ENCODE measurements at places on chromosomes 16 and 17.

DNA sequence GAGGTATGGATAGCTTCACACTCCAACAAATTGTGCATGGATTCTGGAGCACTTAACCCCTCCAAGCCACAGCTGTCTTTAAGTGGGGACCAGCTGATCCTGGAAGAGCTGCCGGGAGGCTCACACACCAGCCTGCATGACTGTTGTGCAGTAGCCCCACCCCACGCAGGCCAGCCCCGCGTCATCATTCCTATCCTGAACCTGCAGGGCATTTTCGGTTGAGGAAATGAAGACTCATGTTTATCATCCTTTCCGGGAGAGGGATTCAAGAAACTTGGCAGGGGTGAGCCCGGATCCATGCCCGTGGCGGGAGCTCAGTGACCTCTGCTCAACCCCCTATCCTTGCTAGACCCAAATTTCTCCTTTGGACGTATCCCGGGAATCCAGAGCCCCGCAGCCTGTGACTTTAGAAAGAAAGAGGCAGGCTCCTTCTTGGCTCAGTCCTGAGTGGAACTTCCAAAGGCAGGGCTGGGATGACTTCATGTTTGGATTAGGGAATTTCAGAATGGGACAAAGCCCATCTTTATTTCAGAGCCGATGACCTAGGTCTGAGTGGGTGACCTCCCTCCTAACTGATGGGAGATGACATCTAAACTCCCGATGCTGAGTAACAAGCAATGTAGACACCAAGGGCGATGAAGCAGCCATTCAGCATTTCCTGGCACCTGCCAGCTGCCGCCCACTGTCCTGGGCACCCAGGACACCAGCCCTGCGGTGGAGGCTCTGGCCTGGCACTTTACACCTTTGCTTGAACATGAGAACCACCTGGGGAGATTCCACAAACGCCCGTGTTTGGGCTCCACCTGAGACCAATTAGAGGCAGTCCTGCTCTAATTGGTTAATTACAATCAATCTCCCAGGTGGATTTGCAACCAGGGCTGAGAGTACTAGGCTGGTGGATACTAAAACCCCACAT, 43.3 kb upstream of the CMIP start:
- DNase-seq: no peak

GRCh38 chr16:67807148-67807682, 526 bp downstream of the TSNAXIP1 start:
- DNase-seq: no peak

- no peak for DNase-seq
Observed at GRCh38 chr17:50129353-50129727, 620 bp downstream of the SAMD14 start.

- DNase-seq: no peak
Observed at GRCh38 chr16:70705056-70705455, 19.2 kb upstream of the MTSS2 start.

DNA sequence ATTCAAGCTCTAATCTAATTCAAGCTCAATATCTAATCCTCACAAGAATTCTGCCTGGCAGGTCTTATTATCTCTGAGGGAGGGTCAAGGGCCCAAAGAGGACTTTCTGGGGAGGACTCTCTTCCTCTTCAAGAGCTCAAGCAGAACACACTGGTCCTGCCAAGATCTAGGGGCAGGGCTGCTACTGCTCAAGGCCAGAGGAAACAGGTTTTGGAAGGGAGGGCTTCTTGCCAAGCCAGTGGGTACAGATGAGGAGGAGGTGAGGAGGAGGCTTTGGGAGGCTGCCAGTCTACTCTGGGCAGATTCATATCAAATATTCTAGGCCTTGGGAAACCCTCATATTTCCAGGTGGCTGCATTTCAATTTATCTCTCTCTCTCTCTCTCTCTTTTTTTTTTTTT, 51.8 kb upstream of the IL34 start:
- DNase-seq: peak; percentile 51

- peak; percentile 95 for DNase-seq
Observed at GRCh38 chr16:2520097-2520783, at the start of gene AMDHD2. AMDHD2 (plus strand) TSS chr16:2520371; CDS start chr16:2520459, 88 bp downstream.

- peak; percentile 100 for DNase-seq
Observed at GRCh38 chr17:17972126-17972951, at the start of the genes DRC3 and TOM1L2. DRC3 (plus strand) TSS chr17:17972862; CDS start chr17:17977599, 4,737 bp downstream. TOM1L2 (minus strand) TSS chr17:17972400; CDS start chr17:17972313, 87 bp downstream.

- peak; percentile 7 for DNase-seq
Observed at GRCh38 chr17:58870747-58871146, 115.1 kb downstream of the PPM1E start.
